Glutamatergic neuron (in vitro differentiated cells): ENCODE measurements at places on chromosomes 5 and 9.

GRCh38 chr5:151737431-151737830 is 21.0 kb downstream of the ATOX1 start:
- no peaks in the 10 kb centered on the region for H3K36me3 ChIP-seq
- no peak for DNase-seq
- no peak overlapping the region for H3K27ac ChIP-seq

GRCh38 chr9:93612796-93613154 is 36.4 kb downstream of the PHF2 start:
- H3K27ac ChIP-seq, result no peak overlapping the region
- H3K4me1 ChIP-seq, result no peaks in the 10 kb centered on the region
- H3K4me3 ChIP-seq, result no peak overlapping the region
- peaks cover 2% of the 10 kb centered on the region for H3K27me3 ChIP-seq
- peaks cover 13% of the 10 kb centered on the region for H3K36me3 ChIP-seq

DNA sequence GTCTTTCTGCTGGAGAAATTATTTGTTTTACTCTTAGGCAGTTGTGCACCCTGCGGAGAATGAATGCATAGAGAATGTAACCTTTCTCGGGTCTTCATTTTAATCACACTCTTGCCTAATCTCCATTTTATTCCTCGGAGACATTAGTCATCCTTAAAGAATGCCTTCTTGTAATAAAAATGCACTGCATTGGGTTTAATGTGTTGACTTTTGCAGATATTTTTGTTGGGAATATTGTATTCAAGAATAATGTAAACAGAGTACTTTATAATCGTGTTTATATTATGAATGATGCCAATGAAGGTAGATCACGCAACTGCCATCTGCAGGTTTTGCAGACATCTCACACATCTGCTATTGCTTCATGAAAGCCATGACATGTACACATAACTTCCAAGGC is 1093.9 kb upstream of the CDH6 start:
- no peak overlapping the region for H3K4me3 ChIP-seq
- H3K36me3 ChIP-seq, result no peaks in the 10 kb centered on the region
- no peak for DNase-seq
- peaks cover 10% of the 10 kb centered on the region for H3K4me1 ChIP-seq
- no peaks in the 10 kb centered on the region for H3K27me3 ChIP-seq

GRCh38 chr9:79104951-79105350 is 466.8 kb upstream of the TLE4 start:
- H3K27me3 ChIP-seq, result no peaks in the 10 kb centered on the region
- no peak overlapping the region for H3K27ac ChIP-seq
- peaks cover 22% of the 10 kb centered on the region for H3K36me3 ChIP-seq
- DNase-seq, result no peak
- no peaks in the 10 kb centered on the region for H3K4me1 ChIP-seq

- no peaks in the 10 kb centered on the region for H3K4me1 ChIP-seq
- no peaks in the 10 kb centered on the region for H3K36me3 ChIP-seq
- H3K4me3 ChIP-seq, result no peak overlapping the region
- DNase-seq, result peak; percentile 27
- no peak overlapping the region for H3K27ac ChIP-seq
Observed at GRCh38 chr9:86807367-86807976, 139.8 kb downstream of the GAS1 start.

GRCh38 chr9:106560540-106560939 is 302.4 kb upstream of the ZNF462 start:
- H3K4me1 ChIP-seq, result no peaks in the 10 kb centered on the region
- H3K4me3 ChIP-seq, result no peak overlapping the region
- no peak for DNase-seq
- no peaks in the 10 kb centered on the region for H3K36me3 ChIP-seq
- no peaks in the 10 kb centered on the region for H3K27me3 ChIP-seq
- no peak overlapping the region for H3K27ac ChIP-seq

GRCh38 chr5:134024811-134025210 is 20.0 kb upstream of the VDAC1 start:
- no peak for DNase-seq
- H3K4me3 ChIP-seq, result no peak overlapping the region
- no peaks in the 10 kb centered on the region for H3K4me1 ChIP-seq
- no peak overlapping the region for H3K27ac ChIP-seq
- H3K27me3 ChIP-seq, result peaks cover 6% of the 10 kb centered on the region

GRCh38 chr5:157004893-157005551 is 42.0 kb upstream of the TIMD4 start:
- H3K27me3 ChIP-seq, result no peaks in the 10 kb centered on the region
- H3K4me1 ChIP-seq, result no peaks in the 10 kb centered on the region
- no peak overlapping the region for H3K27ac ChIP-seq

DNA sequence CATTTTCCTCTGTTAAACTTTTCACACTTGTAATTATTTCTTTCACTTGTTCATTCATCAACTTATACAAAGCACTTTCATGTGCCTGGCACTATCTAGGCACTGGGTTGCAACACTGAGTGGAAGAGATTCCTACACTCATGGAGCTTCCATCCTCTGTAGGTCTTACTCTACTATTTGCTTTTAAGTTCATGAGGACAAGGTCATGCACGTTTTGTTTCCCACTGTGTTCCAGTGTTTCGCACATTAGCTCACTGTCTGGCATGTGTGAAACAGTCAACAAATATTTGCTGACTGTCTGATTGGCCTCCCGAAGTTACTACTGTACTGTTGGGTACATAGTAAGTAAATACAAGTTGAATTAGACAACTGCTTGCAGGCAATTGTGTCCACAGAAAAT is 87.9 kb upstream of the IFNK start:
- H3K36me3 ChIP-seq, result no peaks in the 10 kb centered on the region
- no peak overlapping the region for H3K4me3 ChIP-seq
- no peak for DNase-seq
- H3K4me1 ChIP-seq, result peaks cover 12% of the 10 kb centered on the region
- H3K27ac ChIP-seq, result no peak overlapping the region
- no peaks in the 10 kb centered on the region for H3K27me3 ChIP-seq

GRCh38 chr9:106502930-106503329 is 360.0 kb upstream of the ZNF462 start:
- no peaks in the 10 kb centered on the region for H3K4me1 ChIP-seq
- no peak overlapping the region for H3K4me3 ChIP-seq
- DNase-seq, result no peak
- H3K36me3 ChIP-seq, result peaks cover 5% of the 10 kb centered on the region
- no peaks in the 10 kb centered on the region for H3K27me3 ChIP-seq
- H3K27ac ChIP-seq, result no peak overlapping the region

- H3K4me3 ChIP-seq, result peak overlapping the region; percentile 86
- peak overlapping the region; percentile 77 for H3K27ac ChIP-seq
- H3K4me1 ChIP-seq, result peaks cover 14% of the 10 kb centered on the region
- H3K27me3 ChIP-seq, result no peaks in the 10 kb centered on the region
Observed at GRCh38 chr5:144207875-144208444, 37.3 kb downstream of the KCTD16 start.

DNA sequence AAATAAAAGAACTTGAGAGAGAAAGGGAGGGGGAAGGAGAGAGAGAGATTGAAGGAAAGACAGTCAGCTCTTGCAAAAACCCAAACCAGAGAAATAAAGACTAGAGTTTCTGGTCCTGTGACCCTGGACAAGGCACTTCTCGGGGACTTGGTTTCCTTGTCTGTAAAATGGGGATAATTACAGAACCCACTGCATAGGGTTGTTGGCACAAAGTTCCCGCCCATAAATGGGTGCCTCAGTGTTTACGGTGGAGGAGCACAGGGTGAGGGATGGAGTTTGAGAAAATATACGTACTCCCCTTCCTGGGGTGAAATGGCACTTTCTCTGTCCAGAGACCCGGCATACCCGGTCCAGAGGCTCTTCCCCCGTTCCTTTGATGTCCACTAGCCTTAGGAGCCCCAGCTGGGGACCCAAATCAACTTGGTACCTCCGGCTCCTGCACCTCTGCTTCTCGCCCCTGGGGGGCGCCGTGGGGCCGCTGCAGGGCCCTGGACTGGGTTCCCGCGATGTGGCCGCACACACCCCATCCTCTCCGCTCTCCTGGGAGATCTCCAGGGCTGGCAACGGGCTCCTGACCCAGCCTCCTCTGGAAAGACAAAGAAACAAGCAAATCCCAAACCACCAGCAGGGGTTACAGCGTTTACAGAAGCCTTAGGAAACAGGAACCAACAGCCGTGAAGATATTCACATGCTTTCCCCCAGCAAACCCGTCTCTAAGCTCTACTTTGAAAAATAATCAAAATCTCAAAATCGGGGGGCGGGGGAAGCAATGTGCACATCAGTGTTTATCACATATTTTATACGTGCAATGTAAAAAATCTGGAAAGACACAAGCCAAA is 26.3 kb downstream of the PTGES start:
- peak; percentile 82 for DNase-seq
- no peaks in the 10 kb centered on the region for H3K36me3 ChIP-seq
- peak overlapping the region; percentile 48 for H3K27ac ChIP-seq
- H3K4me1 ChIP-seq, result peaks cover 3% of the 10 kb centered on the region
- no peak overlapping the region for H3K4me3 ChIP-seq
- H3K27me3 ChIP-seq, result peaks cover 2% of the 10 kb centered on the region

- no peaks in the 10 kb centered on the region for H3K36me3 ChIP-seq
- no peak overlapping the region for H3K4me3 ChIP-seq
- no peak for DNase-seq
- H3K27ac ChIP-seq, result no peak overlapping the region
Observed at GRCh38 chr5:174273325-174273724, 227.8 kb downstream of the NSG2 start.

GRCh38 chr5:141968914-141969608 is at the start of gene RNF14:
Gene RNF14, plus strand, starts transcription at chr5:141969105. Its CDS starts 4,484 bp downstream, at chr5:141973589.
- peak within 1 kb of the TSS; percentile 94 for H3K27ac ChIP-seq
- peak; percentile 96 for DNase-seq
- peaks cover 1% of the 10 kb centered on the region for H3K27me3 ChIP-seq
- H3K36me3 ChIP-seq, result no peaks in the 10 kb centered on the region
- peaks cover 13% of the 10 kb centered on the region for H3K4me1 ChIP-seq

DNA sequence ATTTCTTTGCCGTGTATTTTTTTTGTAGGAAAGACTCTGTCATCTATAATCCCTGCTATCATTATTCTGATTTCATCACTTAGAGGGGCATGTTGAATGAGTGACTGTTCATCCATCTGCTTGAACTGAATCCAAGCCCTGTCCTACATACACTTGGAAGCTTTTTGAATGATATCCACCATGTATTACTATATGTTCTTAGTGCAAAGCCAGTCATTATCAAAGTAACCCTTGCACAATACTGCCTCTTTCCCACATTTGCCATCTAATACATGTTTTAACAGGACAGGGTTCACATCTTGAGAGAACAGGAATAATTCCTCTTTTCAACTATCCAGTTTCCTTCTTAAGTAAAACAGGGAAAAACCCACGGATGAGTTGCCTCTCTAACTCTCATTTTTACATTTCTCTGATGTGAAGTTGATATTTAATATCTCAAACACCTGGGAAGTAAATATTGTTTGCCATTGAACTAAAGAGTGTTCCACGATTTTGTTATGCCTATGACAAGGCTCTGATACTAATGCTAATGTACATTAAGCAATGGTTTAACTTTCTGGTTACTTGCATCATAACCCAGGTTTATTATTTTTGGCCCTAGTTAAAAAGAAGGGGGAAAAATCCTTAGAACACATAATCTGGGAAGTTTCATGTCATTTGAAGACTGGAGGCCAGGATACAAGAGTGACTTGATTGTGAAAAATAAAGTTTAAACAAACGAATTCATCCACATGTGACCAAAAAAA is 103.7 kb upstream of the TARS1 start:
- H3K4me1 ChIP-seq, result no peaks in the 10 kb centered on the region
- no peak overlapping the region for H3K27ac ChIP-seq
- H3K27me3 ChIP-seq, result no peaks in the 10 kb centered on the region
- DNase-seq, result no peak

GRCh38 chr9:85729882-85730281 is 11.9 kb downstream of the AGTPBP1 start:
- no peak overlapping the region for H3K27ac ChIP-seq
- H3K4me1 ChIP-seq, result no peaks in the 10 kb centered on the region
- DNase-seq, result no peak
- no peak overlapping the region for H3K4me3 ChIP-seq

- H3K4me3 ChIP-seq, result no peak overlapping the region
- H3K27me3 ChIP-seq, result no peaks in the 10 kb centered on the region
- no peaks in the 10 kb centered on the region for H3K36me3 ChIP-seq
Observed at GRCh38 chr9:72427801-72428200, 62.8 kb upstream of the ZFAND5 start.

DNA sequence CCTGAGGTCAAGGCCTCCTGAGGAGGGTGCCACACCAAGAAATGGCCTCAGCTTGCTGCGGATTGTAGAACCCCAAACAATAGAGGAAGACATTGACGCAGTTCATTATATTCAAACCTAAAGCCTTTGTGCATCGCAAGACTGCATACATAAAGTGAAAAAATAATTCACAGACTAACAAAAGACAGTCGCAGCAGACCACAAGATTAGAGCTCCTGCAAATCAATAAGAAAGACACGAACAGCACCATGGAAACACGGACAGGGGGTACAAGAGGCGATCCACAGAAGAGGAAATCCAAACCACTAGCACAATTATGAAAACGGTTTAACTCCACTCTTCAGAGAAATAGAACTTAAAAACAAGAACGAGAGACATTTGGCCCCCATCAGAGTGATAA is 10.0 kb upstream of the TCOF1 start:
- H3K27me3 ChIP-seq, result no peaks in the 10 kb centered on the region
- H3K27ac ChIP-seq, result no peak overlapping the region
- H3K4me3 ChIP-seq, result no peak overlapping the region
- H3K36me3 ChIP-seq, result no peaks in the 10 kb centered on the region
- peaks cover 6% of the 10 kb centered on the region for H3K4me1 ChIP-seq

- H3K4me3 ChIP-seq, result no peak overlapping the region
- H3K4me1 ChIP-seq, result peaks cover 8% of the 10 kb centered on the region
- H3K36me3 ChIP-seq, result no peaks in the 10 kb centered on the region
- peaks cover 4% of the 10 kb centered on the region for H3K27me3 ChIP-seq
- no peak overlapping the region for H3K27ac ChIP-seq
- DNase-seq, result no peak
Observed at GRCh38 chr5:7866196-7866595, 2.6 kb downstream of the FASTKD3 start.

- no peak for DNase-seq
- H3K36me3 ChIP-seq, result no peaks in the 10 kb centered on the region
- peaks cover 5% of the 10 kb centered on the region for H3K4me1 ChIP-seq
- H3K4me3 ChIP-seq, result no peak overlapping the region
Observed at GRCh38 chr9:89718651-89719050, 113.8 kb downstream of the GADD45G start.

- H3K27me3 ChIP-seq, result no peaks in the 10 kb centered on the region
- no peak overlapping the region for H3K27ac ChIP-seq
- peaks cover 4% of the 10 kb centered on the region for H3K4me1 ChIP-seq
- H3K4me3 ChIP-seq, result no peak overlapping the region
Observed at GRCh38 chr9:122812736-122813135, 12.8 kb downstream of the OR1K1 start.

- H3K27ac ChIP-seq, result no peak overlapping the region
- H3K36me3 ChIP-seq, result peaks cover 10% of the 10 kb centered on the region
- no peak overlapping the region for H3K4me3 ChIP-seq
- peaks cover 21% of the 10 kb centered on the region for H3K4me1 ChIP-seq
Observed at GRCh38 chr9:113918697-113919350, 42.7 kb downstream of the ZNF618 start.
